Heart left ventricle (tissue), 16 donors: ENCODE measurements at places on chromosomes 16 and 17. TPM values are rescaled to one million over a fixed set of nuclear protein-coding genes. Genes with fewer than 3 reads are reported as not detected.

GRCh38 chr16:57377080-57377841 is 5.0 kb downstream of the CX3CL1 start:
- no peak for DNase-seq

DNA sequence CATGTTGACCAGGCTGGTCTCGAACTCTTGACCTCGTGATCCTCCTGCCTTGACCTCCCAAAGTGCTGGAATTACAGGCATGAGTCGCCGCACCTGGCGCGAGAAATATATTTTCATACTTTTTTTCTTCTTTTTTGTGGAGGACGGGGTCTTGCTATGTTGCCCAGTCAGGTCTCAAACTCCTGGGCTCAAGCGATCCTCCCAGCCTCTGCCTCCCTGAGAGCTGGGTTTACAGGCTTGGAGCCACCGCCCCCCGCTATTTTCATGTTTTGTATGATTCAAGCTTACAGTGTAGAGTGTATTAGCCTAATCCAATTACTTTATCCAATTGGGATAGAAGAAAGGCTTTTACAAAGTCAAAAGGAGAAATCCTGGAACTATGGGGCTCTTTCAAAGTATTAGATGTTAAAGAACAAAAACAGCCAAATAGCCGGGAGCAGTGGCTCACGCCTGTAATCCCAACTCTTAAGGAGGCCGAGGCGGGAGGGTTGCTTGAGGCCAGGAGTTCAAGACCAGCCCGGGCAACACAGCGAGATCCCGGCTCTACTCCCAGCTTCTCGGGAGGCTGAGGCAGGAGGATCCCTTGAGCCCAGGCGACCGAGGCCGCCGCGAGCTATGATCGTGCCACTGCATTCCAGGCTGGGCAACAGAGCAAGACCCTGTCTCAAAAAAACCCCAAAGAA is 1.4 kb upstream of the MAP1LC3B start:
- no peak for DNase-seq

GRCh38 chr16:27722892-27723450 is 173.0 kb downstream of the KATNIP start:
- peak; percentile 27 for DNase-seq

DNA sequence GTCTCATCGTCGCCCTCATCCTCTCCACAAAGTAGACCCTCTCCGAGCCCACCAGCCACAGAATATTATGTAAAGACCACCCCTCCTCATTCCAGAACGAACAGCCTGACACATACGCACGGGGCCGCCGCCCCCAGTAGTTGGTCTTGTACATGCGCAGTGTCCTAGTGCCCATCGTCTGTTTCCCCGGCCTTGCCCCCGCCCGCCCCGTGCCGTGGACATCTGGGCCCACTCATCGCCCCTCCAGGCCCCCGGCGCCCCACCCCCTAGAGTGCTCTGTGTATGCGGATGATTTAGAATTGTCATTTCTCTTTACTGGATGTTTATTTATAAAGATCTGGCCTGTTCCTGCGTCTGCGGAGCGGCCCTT is 475 bp upstream of the AMDHD2 start:
- no peak for DNase-seq

DNA sequence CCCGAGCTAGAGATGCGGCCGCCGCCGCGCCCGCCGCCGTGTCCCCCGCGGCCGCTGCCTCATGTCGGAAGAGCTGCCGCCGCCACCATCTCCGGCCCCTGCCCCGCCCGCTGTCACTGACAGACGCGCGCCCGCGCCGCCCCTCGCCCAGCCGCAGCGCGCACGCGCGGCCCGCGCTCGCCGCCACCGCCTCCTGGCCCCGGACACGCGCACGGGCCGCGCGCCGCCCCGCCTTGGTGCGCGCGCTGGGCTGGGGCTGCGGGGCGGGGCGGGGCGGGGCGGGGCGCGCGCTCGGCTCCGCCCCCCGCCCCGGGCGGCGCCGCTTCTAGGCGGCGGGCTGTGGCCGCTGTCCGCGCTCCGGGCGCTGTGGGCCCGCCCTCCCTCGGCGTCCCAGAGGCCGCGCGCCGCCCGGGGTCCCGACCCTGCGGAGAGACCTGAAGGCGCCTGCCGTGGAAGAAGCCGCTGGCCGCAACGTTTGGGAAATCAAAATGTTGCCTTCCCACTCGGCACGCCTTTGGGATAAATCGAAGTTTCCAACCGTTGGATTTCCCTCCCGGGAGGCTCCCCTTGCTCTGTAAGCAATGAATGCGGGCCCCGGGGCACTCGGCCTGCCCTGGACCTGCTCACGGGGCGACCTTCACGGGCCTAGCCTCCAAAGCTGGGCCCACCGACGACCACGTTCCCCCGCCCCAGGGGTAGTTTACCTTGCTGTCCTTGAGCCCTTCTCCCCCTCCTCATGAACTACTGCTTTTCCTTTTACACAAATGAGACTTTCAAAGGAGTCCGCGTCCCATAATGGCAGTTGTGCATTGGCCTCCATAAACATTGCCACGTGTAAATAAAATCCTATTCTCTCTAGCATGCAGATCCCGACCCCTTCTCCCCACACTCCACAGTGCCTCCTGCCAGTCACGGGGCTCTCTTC is at the start of gene ADCY9:
TSS of gene ADCY9 (minus strand) at position 118 of the 925 bp plus-strand sequence. CDS start 1,000 bp downstream, outside the sequence.
- peak; percentile 82 for DNase-seq

- no peak for DNase-seq
These were observed 42.6 kb downstream of the PIK3R5 start for GRCh38 chr17:8922928-8923327.

DNA sequence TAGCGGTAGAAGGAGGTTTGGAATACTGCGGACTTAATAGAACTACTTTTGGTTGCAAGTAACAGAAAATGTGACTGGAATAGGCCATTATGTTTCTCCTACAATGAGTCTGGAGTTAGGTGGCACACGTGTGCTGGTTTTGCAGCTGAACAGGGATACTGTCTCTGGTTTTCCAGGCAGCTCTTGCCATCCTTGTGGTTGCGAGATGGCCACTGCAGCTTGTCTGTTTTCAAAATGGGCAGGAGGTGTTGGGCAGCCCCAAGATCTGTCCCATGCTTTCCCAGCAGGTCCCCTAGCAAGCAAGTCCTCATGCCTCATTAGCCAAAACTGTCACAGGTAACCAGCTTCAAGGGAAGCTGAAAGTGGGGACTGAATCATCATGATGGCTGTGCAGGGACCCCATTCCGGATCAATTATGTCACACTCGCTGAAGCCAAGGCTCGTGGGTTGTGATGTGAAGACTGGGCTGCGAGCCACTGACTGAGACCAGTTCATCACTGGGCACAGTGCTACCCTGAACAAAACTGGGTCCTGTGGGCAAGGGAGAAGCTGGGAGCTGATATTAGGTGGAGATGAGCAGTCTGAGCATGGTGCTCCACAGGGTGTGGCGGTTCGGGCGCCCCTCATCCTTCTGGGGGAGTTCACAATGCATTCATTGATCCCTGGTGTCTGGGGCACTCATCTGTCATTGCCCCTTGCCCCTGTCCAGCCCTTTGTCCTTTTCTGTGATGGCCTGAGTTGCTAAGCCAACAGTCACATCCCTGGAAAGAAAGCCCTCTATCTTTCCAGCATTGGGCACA is 82.1 kb downstream of the KSR1 start:
- DNase-seq = no peak

- DNase-seq = peak; percentile 31
These were observed 315.7 kb downstream of the FOXL1 start for GRCh38 chr16:86894029-86894567.

GRCh38 chr16:75555213-75555706 is 792 bp downstream of the TMEM231 start:
- DNase-seq = peak; percentile 90

GRCh38 chr17:72343911-72344310 is 223.1 kb downstream of the SOX9 start:
- no peak for DNase-seq

DNA sequence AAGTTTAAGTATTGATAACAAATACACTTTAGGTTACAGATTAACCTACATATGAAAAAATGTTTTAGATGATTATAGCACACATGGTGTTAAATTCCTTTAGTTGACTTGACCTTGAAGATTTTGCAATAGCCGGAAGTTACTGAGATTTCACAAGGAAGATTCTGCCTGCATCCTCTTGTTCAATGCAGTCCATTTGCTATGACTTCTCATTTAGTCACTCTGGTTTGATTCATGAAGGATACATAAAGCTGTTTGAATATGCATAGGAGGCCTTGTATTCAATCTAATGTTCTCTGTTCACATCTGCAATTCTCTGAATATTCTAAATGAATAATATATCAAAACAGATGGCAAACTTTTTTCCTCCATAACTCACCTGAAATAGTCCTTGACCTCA is 870.2 kb upstream of the GOT2 start:
- DNase-seq = no peak

- DNase-seq = no peak
These were observed 51.1 kb downstream of the SRCIN1 start for GRCh38 chr17:38554430-38555350.

DNA sequence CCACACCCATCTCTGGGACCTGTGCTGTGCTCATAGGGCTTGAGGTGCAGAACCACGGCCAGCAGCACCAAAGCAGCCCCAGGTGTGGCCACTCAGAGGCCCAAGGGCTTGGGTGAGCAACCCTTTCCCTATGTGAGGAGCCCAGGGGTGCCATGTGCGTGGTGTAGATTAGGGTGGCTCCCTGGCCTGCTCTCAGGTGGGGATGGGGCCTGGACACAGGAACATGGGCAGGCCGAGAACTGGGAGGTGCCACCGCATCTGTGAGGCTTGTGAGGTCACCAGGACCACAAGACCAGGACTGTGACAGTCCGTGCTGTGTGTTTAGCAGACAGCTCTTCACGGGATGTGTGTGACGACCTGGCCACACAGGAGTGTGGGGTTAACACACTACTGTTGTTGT is 103.5 kb upstream of the ZNF750 start:
- DNase-seq = no peak

DNA sequence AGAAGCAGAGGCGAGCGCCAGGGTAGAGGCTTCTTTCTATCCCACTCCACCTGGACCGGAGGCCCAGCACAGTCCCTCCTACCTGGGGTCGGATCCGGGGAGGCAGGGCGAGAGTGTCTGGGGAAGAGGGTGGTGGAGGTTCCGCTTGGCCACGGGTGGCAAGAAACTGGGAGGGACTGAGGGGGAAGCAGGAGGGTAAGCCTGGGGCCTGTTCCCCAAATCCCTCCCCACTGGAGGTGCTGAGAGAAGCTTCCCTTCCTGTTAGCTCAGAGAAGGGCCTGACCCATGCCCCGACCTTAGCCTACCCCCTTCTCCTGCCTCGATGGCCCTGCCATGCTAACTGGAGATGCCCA is 1.8 kb upstream of the TPPP3 start:
- DNase-seq = no peak

- no peak for DNase-seq
These were observed 37.9 kb downstream of the NUP88 start for GRCh38 chr17:5381542-5381941.

- no peak for DNase-seq
These were observed 371.2 kb upstream of the ASIC2 start for GRCh38 chr17:33664116-33664840.

DNA sequence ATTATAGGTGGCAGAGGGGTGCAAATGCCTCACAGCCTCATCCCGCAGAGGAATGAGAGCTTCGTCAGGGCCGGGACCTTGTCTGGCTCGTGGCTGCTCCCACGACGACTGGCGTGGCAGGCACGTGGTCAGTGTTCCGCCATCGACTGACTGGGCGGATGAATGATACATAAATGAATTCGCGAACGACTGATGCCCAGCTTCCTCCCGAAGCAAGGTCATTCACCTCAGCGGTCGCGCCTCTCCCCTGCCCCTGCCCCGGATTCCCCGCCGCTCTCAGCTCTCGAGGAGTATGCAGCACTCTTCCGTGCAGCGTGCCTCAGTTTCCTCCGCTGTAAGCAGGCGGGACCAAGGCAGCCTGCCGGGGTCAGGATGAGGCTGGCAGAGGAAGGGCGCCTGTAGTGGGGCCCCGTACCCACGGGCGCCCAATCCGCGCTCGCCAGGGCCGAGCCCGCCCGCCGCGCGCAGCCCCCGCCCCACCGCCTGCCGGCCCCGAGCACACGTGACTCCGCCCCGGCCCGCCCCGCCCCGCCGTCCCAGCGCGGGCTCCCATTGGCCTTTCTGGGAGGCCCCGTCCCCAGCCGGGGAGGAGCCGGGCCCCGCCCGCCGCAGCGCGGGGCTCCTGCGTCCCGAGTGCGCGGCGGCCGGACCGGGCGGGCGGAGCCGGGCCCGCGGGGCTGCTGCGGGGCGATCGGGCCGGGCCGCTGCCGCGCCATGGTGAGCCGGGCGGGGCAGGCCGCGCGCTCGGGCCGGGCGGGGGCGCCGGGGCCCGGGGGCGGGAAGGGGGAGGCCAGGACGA is at the start of gene SNN:
TSS of gene SNN (plus strand) at position 632 of the 799 bp plus-strand sequence. CDS start 7,605 bp downstream, outside the sequence.
- DNase-seq = peak; percentile 96

- DNase-seq = no peak
These were observed 24.2 kb downstream of the CYB5B start for GRCh38 chr16:69448470-69449193.

DNA sequence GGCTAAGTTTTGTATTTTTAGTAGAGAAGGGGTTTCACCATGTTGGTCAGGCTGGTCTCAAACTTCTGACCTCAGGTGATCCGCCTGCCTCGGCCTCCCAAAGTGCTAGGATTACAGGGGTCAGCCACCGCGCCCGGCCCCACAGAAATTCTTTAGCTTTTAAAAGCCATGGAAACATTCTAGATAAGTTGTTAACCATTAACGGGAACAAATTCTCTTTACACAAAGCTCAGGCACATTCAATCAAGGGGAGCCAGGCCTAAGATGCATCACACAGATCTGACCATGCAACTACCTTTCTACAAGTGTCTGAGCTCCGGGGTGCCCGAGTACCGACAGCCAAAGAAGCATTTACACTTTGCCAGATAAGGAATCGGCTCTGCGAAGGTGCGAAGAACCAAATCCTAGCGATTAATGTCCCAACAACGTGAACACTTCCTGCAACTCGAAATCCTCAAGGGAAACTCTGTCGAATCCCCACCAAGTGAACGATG is 1.0 kb downstream of the EMC8 start:
- no peak for DNase-seq

DNA sequence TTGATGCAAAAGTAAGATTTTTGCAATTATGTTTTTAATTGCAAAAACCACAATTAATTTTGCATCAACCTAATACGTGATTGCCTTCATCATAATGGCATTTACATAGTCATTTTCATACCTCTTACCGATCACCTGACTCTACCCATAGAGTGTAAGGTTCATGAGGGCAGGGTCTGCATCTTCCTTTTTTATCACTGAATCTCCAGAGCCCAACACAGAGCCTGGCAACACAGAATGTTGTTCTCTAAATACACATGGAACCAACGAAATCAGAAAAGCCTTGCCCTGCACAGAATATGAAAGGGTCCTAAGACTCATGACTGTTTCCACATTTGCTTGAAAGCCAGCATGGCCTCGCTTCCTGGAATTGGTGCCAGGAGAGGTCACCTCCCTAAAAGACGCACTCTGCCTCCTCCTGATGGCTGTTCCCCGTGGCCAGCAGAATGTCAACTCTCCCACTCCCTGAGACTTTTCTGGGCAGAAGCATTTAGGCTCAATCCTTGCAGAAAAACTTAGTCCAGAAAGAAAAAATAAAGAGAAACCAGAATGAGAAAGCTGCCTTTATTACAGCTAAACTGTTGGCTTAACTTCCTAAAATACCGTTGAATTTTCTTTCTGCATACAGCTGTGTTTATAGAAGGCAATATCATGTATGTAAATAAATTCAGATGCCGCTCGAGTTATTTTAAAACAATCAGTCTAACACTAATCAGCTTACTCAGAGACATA is 327.8 kb upstream of the MAF start:
- no peak for DNase-seq

GRCh38 chr17:65898651-65899050 is 293.3 kb downstream of the CEP112 start:
- DNase-seq = no peak

The PABPN1L gene
- polyA plus RNA-seq = not detected

The CACNA1G gene
- 0.04 TPM for polyA plus RNA-seq

The GRIN2A gene
- 0.01 TPM for polyA plus RNA-seq

The TMEM219 gene
- polyA plus RNA-seq = 66.6 TPM

The ASGR2 gene
- polyA plus RNA-seq = 0.28 TPM

The OR3A3 gene
- polyA plus RNA-seq = not detected

The OR1F1 gene
- polyA plus RNA-seq = not detected

The TMC8 gene
- 1.8 TPM for polyA plus RNA-seq

The KRT20 gene
- polyA plus RNA-seq = not detected
